ENCODE measurements at places on chromosomes 3 and 15.

- no peak for DNase-seq
Measured at GRCh38 chr3:122903171-122903570, 108.3 kb downstream of the SLC49A4 start.

GRCh38 chr3:195867631-195868335, 40.6 kb downstream of the TNK2 start:
- DNase-seq = no peak

GRCh38 chr3:190616637-190617036, 102.8 kb downstream of the IL1RAP start:
- no peak for DNase-seq

GRCh38 chr3:144708437-144708836, 736.8 kb downstream of the DIPK2A start:
- no peak for DNase-seq

DNA sequence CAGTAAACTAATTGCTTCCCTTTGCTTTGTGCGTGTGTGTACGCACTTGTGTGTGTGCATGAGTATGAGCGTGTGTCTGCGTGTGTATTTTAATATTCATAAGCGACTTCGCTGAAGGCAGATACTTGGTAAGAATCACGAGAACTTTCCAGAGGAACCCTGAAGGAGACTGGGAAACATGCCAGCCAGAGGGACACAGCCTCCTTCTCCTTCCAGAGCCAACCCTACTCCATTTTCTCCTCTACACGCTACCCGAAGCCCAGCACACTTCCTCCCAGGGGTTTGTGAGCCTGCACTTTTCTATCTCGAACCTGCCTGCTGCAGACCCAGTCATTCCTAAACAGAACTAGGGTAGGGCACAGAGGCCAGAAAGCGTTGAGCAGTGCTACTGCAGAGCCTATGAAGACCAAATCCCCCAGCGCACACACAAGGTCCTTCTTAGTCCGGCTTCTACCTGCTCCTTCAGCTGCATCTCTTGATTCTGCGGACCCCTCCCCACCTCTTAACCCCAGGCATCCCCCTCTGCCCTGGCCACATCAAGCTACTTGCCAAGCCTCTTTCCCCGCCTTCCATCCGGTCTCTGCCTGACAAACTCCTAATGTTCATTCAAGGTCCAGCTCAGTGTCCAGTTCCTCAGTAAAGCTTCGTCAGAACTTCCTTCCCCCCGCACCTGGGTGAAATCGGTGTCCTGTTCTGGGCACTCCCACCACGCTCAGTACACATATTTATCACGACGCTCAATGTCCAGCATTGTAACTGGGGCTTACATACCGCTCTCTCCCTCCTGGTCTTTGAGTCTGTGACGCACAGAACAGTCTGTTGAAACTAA, 191.8 kb downstream of the FAM43A start:
- DNase-seq = no peak

DNA sequence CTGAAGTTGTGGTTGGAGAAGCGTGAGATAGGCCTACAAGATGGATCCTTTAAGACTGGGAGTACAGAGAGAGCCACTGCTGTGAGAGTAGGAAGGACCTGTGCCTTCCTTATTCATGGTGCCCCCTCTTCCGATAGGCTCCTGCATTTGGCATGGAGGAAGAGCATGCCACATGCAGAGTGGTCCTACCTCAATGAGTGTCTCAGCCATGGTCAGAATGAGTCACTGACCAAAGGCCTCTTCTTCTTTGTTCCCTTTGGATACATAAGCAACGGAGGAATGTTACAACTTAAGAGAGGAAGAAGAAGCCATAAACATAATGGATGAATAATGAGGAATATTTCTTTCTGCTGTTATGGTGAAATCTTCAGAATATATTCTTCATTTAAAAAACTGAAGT, 681.2 kb upstream of the GRM7 start:
- no peak for DNase-seq

GRCh38 chr3:55408193-55408826, 78.8 kb downstream of the WNT5A start:
- no peak for DNase-seq
